Smooth muscle cell of bladder (primary cell): ENCODE measurements at places on chromosomes 2 and 18. TPM values are rescaled to one million over a fixed set of nuclear protein-coding genes. Genes with fewer than 3 reads are reported as not detected.

The CABYR gene
- total RNA-seq = 3.6 and 4.2 TPM in 2 replicates

The PPP4R1 gene
- 57.3 and 77.3 TPM in 2 replicates for total RNA-seq

The ZAP70 gene
- total RNA-seq = not detected in 2 replicates

The OTOS gene
- total RNA-seq = not detected in 2 replicates
